ENCODE measurements at places on chromosomes 6 and 20.

DNA sequence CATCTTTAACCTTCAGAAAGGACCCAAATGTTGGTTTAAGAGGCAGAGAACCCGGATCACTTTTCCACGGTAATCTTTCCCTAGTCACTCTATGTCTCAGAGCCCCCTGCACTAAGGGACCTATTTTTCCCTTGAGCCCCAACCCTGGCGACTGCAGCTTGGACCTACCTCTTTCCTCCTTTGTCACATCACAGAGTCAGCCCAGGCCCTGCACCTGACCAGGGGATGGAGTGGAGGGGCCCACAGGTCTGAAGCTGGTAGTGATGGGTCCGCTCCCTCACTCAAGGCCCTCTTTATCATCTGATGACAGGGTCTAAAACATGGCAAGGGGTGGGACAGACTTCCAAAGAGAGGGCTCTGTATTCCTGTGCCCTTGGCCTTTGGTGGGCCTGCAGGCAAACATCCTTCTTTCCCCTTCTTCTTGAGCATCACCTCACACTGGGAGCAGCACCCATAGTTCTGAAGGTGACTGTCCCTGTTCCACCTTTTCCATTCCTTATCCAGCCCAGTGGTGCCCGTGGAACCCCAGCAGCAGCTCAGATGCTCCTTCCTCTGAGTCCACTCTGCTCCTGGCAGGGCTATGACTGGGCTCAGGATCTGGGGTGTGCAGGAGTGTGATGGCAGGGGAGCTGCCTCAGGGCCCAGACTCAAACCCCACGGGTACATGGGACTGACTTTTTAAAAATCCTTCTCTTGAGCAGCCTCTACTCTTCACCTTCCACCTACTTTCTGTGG, 6.3 kb downstream of the RAET1L start:
- no peak for DNase-seq

DNA sequence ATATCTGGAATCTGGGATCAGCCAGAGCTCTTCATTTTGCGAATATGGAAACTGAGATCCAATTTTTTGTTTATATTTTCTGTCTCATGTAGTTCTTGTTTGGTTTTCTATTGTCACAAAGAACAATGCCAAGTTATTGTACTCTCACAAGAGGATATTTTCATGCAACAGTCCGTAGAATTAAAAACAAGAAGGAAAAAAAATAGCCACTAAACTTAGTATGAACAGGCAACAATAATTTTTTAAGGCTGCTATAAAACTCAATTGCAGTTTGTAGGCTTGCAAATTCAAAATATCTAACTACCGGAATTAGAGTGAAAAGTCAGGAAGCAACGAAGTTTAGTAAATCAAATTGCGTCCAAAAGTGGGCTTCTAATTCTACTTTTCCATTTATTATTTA, 1.2 kb downstream of the POPDC3 start:
- no peak for DNase-seq

DNA sequence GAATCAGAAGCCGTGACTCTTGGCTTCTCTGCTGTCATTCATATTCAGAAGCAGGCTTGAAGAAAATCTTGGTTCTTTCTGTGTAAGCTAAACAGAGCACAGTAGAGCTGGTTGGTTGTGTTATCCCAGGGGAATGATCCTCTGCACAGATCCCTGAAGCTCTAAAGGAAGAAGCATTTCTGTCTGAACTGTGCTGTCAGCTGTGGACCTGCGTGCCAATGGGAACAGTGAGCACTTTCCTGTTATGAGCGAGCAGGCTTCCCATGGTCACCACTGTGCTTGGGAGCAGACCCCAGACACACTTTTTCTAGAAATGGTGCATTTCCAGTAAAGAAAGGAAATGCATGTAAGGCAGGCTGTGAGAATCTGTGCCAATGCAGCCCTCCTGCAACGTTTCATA, 490.2 kb downstream of the EPM2A start:
- no peak for DNase-seq

- DNase-seq = no peak
Measured at GRCh38 chr6:48744948-48745347, 634.0 kb upstream of the PTCHD4 start.

DNA sequence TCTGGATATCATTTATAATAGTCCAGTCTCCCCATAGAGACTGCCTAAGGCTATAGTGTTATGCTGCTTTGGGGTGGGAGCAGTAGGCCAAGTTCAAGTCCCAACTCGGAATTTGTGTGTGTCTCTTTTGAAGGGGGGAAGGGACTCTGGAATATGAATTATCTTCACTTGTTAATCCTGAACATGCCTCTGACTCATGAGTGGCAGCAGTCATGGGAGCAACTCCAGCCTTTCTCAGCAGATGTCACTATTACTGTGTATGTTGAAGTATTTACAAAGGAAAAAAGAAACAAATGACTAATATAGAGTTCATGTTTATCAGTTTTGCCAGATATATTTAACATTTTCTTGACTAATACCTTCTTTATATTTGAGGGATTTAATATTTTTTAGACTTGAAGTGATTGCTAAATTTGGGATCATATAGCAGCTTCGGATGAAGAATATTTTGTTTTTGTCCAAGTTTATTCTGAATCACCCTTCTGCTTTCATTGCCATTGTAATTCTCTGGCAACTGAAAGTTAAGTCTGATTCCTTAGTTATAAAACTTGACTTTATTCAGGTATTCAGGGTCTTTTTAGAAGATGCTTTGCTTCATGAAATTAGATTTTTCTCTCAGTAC, 23.4 kb downstream of the FAM217A start:
- no peak for DNase-seq

DNA sequence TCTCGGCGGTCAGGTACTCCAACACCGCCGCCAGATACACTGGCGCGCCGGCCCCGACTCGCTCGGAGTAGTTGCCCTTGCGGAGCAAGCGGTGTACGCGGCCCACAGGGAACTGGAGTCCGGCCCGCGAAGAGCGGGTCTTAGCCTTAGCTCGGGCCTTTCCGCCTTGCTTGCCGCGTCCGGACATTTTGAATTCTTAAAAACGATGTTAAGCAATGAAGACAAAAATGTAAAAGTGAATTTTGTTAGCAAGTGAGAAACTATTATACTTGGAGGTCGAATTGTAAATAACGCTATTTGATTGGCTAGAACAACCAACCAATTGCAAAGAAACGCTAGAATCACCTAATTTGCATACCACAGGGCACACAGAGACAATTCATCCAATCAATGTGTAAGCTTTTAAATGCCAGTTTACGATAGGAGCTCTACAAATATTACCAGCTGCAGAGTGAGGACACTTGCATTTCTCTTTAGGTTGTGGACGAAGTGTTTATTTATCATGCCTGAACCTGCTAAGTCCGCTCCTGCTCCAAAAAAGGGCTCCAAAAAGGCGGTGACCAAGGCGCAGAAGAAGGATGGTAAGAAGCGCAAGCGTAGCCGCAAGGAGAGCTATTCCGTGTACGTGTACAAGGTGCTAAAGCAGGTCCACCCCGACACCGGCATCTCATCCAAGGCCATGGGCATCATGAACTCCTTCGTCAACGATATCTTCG, 112.0 kb downstream of the HFE start:
- no peak for DNase-seq

DNA sequence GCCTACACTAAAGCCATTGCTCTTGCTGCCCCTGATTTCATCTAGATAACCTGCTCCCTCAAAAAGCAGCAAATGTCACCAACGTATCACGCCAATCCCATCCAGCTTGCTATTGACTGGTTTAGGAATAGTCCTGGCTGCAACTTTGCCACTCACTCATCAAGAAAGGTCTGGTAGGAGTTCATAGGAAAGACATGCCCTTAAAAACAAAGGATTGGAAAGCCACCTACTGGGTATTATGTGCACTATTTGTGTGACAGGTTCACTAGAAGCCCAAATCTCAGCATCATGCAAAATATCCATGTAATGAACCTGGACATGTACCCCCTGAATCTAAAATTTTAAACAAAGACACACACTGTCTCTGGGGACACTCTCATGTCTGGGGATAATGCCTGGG, 170.4 kb upstream of the COL21A1 start:
- no peak for DNase-seq

DNA sequence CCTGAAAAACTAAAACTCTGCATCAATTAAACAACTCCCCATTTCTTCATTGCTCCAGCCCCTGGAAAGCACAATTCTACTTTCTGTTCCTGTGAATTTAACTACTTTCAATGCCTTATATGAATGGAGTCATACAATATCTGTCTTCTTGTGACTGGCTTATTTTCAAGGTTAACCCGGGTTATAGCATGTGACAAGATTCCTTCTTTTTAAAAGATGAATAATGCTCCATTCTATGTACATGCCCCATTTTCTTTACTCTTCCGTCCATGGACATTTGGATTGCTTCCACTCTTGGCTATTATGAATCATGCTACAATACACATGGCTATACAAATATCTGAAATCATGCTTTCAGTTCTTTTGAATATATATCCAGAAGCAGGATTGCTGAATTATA, 334.9 kb upstream of the ID4 start:
- DNase-seq = no peak

DNA sequence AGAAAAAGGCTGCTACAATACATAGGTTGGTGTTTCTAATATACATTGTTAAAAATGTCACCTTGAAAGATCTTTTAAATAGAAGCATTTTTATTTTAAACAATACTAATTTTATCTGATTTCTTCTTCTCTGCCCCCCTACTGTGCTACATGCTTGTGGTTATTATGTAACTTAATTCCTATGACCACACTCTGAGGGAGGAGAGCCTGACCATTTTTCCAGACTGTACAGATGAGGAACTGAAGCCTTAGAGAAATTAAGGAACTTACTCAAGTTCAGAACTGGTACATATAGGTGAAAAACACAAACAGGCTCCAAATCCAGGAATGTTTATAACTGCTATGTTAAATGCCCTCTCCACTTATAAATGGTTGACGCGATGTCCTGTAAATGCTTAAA, 43.4 kb upstream of the ARHGAP18 start:
- no peak for DNase-seq

DNA sequence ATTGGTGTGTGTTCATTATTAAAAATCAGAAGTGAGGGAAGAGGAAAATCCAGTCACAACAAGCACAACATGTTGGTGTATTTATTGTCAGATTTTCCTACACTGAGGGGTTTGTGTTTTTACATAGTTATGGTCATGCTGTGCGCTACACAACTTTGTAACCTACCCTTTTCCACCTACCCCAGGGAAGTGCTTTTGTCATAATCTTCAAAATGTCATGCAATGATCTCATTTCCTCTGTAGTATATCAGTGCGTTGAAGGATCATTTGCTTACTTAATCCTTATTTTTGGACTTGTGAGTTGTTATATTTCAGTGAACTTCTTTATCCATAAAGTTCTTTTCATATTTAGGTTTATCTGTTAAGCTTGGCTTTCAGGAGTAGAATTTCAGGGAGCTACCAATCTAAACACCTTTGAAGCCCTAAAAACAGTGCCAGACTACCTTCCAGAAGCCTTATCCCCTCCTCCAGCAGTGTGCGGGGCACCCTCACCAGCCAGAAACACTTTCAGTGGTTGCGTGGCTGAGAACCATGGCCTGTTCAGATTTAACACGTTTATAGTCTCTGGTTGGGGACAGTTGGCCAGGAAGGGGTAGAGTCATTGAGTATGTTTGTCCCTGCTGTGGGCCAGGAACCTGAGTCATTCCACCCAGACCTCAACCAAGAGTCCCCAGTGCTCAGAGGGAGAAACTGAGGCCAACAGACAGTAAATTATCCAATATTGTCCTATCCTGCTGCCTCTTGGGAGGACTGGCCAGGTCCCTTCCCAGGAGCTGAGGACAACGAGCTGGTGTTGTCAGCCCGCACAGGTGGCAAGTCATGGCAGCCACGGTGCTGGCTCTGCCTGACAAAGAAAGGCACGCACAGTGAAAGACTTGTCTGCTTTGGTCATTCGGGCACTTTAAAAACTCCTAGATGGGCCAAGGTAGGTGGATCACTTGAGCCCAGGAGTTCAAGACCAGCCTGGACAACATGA, 40.3 kb downstream of the STK35 start:
- DNase-seq = no peak

GRCh38 chr6:97154015-97154414, 129.0 kb downstream of the MMS22L start:
- no peak for DNase-seq

- no peak for DNase-seq
Measured at GRCh38 chr6:11596640-11597237, 59.2 kb downstream of the TMEM170B start.

- no peak for DNase-seq
Measured at GRCh38 chr6:166595061-166595780, 8.7 kb upstream of the RAMACL start.

All from stimulated activated CD8-positive, alpha-beta memory T cell treated with anti-CD3 and anti-CD28 coated beads, Interleukin-7, amount 100 ng/mL, for 24 hours (primary cell).